ENCODE measurements at places on chromosomes 12 and 14. TPM values are rescaled to one million over a fixed set of nuclear protein-coding genes. Genes with fewer than 3 reads are reported as not detected.

DLK1 gene
- 6.9 TPM for polyA plus RNA-seq

TAS2R43 gene
- polyA plus RNA-seq, result 0.14 TPM

KRT3 gene
- 1.0 TPM for polyA plus RNA-seq

CMA1 gene
- polyA plus RNA-seq, result 0.96 TPM

BEGAIN gene
- 1.0 TPM for polyA plus RNA-seq

Measured in thymus (tissue), 14 donors.